ENCODE measurements at places on chromosomes 5 and 9.
A peak's percentile ranks its signal among the peaks of the same experiment; 100 is the strongest.

- no peak for DNase-seq
These were observed 531 bp downstream of the MVB12B start for GRCh38 chr9:126327006-126327713.

- DNase-seq, result no peak
These were observed 32.8 kb upstream of the TNFAIP8 start for GRCh38 chr5:119322948-119323537.

- no peak for DNase-seq
These were observed 64.8 kb upstream of the SLC1A1 start for GRCh38 chr9:4425319-4426045.

DNA sequence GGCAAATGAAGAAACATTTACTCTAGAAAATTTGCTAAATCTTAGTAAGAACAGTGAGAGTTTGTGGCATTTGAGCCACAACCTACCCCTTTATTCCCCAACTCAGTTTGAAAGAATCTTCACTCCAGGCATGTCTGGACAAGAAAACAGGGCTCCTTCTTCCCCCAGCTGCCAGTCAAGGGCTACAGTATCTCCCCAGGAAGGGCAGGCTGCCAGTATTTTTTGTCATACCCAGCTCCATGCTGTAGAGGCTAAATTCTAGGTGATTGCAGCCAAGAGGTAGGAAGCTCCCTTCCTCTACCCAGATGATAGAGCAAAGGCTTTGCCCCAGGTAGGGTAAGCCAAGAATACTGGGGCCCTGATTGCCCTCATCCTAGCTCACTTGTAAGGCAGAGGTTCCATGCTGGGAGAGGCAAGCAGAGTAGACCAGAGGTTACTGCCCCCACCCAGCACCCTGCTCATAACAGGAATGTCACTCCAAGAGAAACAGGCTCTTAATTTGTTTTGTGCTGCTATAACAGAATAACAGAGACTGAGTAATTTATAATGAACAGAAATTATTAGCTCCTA, 20.0 kb upstream of the GRPEL2 start:
- DNase-seq, result no peak

GRCh38 chr5:31992377-31992776, 181.7 kb downstream of the GOLPH3 start:
- no peak for DNase-seq

DNA sequence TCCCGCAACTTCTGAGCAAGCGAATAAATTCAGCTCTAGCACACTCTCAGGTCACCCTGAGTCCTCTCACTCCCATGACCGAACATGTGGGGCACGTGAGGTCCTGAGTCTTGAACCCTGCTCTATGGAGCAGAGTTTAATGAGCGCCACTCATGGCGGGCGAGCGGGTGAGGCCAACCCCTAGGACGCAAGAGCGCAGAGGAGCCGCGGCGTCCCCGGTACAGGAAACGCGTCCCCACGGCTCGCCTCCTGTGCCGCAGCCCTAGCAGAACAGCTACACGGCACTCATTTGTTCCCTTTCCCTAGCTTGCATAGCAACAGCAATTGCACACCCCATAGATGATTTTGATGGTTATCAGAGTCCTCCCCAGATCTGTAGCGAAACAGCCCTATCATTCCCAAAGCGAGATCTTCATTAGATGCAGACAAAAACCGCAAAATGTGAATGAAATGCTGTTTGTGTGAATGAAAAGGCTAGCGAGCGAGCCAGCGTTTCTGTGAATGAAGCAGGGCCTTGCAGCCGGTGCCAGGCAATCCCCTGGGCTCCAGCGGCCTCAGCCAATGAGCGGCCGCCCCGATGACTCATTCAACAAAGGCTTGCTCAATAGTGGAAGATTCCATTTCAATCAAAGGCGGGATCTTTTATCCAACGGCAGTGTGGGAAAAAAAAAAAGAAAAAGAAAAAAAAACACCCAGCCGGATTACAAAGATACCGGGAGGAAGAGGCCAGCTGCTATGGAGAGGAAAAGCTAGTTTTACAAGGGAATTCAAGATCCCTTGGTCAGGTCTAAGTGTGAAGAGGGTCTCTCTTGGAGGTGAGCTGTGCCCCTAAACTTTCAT, 1.5 kb upstream of the SHC3 start:
- peak; percentile 94 for DNase-seq

DNA sequence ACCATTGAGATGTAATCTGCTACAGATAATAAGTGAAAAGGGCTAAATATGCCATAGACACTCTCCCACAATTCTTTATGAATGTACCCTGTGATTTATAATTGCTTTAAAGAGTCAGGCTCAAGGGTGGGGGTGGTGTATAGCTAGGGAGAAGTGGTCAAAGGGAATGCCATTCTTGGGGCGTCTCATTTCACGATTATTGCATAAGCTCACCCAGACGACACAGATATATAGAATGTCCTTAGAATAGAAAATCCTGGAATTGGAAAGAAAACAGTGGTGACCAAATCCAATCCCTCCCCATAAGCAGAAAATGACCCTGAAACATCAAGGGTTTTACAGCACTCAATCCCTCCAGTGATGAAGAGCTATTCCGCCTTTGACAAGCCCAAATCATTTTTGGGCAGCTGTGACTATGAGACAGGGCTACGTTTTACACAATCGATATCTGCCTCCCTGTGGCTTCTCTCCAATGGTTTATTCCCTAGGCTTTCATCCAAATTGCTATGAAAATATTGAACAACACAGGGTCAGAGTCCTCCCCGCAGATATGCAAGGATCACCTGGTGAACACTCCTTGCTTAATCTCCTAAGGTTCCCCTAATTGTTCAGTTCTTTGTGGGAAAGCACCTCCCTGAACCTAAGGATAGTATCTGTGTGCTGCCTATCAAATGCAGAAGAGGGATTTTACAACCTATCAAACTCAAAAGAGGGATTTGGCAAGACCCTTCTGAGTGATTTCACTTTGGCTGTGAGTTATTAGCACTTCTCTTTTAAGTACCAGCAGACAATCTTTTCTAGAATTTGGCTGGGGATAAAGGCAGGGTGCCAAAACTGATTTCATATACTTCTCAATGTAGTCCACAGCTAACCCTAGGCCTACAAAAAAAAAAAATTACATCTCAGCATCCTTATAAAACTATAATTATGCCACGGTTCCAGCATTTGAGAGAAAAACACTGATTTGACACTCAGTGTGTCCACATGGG, 144.9 kb upstream of the CDH6 start:
- DNase-seq, result no peak

- no peak for DNase-seq
These were observed 9.8 kb upstream of the FANCC start for GRCh38 chr9:95327239-95327865.

- no peak for DNase-seq
These were observed 439.1 kb downstream of the DMAC1 start for GRCh38 chr9:7360513-7360912.

- DNase-seq, result no peak
These were observed 268.9 kb downstream of the ZNF608 start for GRCh38 chr5:124477577-124477976.

DNA sequence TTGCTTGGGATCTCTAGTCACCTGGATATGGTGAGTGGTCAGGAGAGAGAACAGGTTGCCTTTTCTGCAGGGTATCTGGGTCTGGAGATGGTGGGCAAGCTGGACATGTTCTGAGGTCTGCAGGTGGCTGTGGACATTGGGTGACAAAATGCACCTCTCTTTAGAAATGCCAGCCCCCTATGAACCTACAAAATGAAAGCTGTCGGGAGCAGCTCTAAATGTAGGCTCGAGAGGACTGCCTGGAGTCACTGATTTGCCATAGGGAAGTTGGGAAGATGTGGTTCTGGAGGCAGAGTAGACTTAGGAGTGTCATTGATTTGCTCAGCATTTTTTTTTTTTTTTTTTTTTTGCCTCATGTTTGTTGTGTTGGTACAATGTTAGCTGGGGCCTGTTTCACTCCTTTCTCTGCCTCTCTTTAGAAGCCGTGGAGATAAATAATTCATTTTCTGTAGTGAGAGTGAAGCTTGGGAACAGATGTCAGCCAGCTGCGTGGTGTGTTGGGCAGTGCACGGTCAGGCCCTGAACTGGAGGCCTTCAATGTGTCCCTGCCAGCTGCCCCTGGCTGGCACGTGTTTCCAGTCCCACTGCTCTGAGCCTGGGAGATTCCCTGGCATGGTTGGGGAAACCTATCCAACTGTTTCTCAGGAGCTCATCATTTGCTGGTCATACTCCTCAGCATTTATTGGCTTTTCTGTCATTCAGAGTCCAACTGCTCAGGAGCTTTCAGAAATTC, 5.4 kb downstream of the RGS3 start:
- DNase-seq, result no peak
